Activated T-helper 1 cell treated with anti-CD3 and anti-CD28 coated beads, Interleukin-2, amount 50 U/mL, for 16 hours (primary cell): ENCODE measurements at places on chromosomes 16 and 17.

DNA sequence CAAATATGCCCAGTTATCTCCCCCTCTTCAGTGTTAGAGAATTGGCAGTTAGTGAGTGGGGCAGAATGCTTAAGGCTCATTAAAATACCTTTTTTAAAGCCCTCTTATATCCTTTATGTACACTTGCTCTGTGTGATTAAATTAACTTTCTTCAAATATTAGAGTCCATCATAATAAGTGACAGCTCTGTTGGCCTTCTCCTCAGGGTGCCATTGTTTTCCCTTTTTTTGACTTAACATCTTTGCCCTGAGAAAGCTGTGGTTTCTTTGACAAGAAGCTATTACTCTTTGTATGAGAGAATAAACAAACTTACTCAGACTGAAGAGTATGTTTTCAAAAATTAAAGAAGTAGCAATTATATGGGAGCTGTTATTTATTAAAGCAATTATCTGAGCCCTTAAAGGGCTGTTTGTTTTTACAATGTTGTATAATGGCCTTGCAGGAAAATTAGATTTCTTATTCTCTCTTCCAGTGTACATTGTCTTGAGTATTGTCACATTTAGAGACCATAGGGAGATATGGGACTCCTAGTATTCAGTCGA, 13.4 kb downstream of the RBBP6 start:
- DNase-seq, result no peak

DNA sequence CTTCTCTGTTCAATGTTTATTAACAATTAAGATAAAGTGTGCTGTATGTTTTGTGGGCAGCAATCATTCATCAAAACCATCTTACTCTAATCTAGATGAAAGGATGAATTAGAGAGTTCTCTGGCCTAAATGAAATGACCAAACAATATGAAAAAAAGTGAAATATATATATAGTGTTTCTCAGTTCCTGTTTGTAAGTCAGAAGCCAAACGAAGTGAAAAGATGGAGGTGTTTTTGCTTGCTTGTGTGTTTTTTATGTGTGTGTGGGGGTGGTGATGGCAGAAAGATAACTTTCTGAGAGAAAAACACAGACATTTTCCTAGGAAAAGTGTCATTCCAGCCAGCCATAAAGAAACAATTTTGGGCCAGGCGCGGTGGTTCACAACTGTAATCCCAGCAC, 138.6 kb downstream of the CDH8 start:
- DNase-seq, result no peak

DNA sequence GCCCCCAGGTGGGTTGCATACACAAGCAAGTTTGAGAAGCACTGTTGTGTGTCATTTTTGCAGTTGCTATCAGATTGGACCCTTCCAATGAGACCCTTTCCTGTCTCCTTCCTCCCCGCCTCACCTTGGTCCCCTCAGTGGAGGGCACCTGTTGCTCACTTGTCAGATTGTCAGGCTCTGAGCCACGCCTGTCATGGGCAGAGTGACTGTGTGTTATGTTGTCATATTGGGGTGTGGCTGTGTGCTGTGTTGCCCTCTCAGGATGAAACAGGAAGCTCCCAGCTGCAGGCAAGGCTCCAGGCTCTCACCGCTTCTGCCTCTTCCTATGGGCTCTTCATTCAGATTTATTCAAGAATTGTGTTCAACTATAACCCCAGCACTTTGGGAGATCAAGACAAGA, 302.9 kb downstream of the CPPED1 start:
- no peak for DNase-seq

DNA sequence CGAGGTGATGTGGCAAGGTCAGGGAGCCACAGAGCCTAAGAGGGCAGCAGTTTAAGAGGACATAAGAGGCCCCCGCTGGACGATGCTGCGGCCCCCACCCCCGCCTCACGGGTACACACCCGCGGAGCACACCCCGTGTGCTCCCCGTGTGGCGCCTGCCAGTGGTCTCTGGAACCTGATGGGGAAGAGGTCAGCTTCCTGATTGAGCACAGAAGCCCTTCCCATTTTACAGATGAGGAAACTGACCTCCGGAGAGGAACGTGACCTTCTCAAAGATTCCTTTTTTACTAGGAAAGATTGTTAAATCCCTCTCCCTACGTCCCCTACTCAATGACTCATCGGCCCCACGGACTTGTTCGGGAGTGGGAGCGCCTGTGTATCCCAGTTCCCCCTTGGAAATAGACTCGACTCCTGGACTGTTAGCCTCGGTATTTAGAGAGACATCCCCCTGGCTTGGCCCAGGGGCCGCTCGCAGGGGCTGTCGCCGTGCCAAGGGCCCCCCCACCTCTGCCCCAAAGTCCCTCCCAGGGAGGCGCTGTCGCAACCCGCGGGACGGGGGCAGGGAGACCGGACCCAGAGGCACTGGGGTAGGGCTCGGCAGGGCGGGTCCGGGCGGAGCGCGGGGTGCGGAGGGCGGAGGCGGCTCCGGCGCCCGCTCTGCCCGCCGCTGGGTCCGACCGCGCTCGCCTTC, at the start of gene ABCC3:
Gene ABCC3, plus strand, starts transcription at position 658 of the 691 bp plus-strand sequence. CDS start 56 bp downstream, outside the sequence.
- DNase-seq, result no peak

- DNase-seq, result no peak
Observed at GRCh38 chr17:66620528-66620927, 214.4 kb upstream of the CACNG5 start.

DNA sequence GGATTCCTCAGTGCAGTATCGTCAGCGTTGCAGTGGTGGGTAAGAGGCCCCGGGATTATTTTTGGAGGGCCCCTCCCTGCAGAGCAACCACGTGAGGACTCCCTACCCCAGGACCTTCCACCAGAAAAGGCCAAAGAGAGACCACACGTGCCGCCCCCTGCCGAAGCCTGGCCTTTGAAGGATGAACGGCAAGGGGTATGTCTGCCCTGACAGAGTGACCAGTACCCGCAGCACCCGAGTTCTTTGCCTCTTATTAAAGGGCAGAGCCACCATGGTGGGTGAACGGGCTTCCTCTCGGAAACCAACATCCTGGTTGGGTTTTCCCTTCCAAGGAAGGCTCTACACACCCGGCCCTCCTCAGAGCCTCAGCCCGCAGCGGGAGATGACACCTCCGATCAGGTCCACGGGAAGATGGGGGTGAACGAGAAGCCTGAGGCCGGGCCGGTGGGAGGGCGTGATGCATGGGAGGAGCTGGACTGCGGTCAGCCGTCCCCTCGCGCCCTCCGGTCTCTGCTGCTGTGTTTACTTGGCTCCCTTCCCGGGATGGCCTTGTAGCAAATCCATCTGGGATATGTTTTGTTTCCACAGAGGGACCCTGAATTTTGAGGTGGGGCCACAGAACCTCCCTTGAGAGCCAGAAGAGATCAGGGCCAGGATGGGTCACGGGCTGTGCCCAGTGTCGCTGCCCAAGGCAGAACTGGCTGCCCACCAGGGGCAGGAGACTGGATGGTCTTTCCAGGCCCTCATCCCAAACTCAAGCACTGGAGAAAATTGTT, 49.1 kb downstream of the TBC1D16 start:
- DNase-seq, result no peak

- no peak for DNase-seq
Observed at GRCh38 chr16:88290850-88291830, 91.6 kb upstream of the ZNF469 start.

- no peak for DNase-seq
Observed at GRCh38 chr16:56068314-56068713, 123.0 kb upstream of the GNAO1 start.

GRCh38 chr17:49442041-49442440, 27.4 kb upstream of the PHB1 start:
- DNase-seq, result no peak

DNA sequence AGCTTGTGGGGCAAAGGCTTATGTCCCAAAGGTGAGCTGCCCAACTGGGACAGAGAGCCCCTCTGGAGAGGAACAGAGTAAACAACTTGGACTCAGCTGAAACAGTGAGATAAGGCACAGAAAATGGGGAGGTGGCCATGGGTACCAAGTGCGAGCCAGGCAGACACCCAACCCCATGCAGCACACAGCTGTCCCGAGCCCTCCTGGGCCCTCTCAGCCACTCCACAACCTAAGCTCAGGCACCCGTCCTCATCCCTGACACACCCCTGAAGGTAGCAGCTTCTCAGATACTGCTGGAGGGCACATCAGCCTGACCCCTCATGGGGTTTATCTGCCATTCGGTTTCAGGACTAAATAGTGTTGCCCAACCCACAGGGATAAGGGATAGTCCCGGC, 4.8 kb upstream of the GFOD2 start:
- no peak for DNase-seq

- DNase-seq, result no peak
Observed at GRCh38 chr16:4184038-4184702, 57.7 kb downstream of the SRL start.

- no peak for DNase-seq
Observed at GRCh38 chr16:87445486-87445885, 47.3 kb downstream of the ZCCHC14 start.

DNA sequence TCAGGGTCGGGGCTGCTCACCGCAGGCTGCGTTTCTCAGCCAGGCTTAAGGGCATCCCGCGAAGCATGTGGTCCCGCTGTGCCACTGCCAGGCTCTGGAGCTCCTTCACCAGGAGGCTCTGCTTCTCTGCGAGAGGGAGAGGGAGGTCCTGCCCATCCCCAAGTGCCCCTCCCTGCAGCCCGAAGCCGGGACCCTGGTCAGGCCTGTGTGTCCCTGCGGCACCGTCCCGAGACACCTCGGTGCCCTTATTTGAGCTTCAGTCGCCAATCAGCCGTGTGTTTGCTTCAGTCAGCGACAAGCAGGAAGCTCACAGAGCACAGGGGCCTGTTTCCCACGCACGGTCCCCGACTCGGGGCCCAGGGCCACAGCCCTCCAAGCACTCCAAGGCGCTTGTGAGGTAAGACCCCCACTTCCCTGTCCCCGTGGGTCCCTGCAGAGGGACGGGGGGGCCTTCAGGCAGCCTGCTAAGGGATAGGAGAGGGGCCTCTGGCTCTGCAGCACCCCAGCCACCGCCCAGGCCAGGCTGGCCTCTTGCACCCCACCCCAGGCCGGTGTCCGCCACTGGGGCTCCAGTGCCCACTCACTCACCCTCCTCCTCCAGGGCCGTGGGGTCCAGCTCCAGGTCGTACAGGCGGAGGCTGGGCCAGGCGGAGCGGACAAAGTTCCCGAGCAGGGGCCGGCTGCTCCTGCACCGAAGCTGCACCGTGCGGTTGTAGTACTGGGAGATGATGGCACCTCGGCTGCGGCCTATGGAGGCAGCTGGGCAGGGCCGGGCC, 3.2 kb downstream of the TMC6 start:
- no peak for DNase-seq

DNA sequence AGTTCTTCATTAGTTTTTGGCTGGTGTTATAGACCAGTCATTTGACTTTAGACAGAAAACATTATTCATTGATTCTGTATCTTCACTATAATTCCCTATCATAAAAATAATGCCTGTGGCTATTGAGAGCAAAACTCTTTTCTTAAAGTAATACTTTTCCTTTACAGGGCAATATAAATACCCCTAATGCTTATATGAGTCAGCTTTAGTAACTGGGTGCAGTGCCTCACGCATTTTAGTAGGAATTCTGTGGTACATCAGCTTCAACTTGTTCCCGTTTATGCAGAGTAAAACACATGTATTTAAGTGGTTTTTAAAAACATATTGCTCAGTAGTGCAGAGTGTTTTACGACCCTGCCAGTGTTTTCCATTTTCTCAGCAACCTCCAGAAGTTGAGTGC, 68.1 kb downstream of the SEC14L1 start:
- no peak for DNase-seq
